ENCODE measurements at places on chromosomes 7 and 10.

DNA sequence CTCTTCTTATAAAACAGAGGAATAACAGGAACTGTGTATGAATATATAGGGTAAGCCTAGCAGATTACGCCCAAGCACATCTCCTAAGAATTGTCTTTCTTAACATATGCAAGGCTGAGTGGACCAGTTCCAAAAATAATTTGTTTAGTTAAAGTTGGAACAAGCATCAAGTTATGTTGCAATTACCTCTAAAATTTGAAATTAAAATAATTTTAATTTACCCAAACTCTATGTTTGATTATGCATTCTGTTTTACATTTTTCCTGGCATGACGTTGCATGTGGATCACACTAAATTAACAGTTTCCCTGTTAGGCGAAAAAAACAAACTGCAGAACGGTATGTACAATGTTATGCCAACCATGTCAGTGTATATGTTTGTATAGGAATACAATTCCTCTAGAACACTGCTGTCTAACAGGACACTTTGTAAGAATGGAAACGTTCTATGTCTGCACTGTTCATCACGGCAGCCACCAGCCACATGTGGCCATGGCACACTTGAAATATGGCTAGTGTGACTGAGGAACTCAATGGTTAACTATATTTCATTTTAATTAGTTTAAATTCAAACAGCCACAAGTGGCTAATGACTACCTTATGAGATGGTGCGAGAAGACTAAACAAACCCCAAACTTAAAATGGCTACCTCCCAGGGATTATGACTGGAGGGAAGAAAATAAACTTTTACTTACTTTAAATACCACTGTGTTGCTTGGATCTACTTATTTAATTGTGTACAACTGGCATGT, 281.1 kb upstream of the KLF14 start:
- DNase-seq: no peak

DNA sequence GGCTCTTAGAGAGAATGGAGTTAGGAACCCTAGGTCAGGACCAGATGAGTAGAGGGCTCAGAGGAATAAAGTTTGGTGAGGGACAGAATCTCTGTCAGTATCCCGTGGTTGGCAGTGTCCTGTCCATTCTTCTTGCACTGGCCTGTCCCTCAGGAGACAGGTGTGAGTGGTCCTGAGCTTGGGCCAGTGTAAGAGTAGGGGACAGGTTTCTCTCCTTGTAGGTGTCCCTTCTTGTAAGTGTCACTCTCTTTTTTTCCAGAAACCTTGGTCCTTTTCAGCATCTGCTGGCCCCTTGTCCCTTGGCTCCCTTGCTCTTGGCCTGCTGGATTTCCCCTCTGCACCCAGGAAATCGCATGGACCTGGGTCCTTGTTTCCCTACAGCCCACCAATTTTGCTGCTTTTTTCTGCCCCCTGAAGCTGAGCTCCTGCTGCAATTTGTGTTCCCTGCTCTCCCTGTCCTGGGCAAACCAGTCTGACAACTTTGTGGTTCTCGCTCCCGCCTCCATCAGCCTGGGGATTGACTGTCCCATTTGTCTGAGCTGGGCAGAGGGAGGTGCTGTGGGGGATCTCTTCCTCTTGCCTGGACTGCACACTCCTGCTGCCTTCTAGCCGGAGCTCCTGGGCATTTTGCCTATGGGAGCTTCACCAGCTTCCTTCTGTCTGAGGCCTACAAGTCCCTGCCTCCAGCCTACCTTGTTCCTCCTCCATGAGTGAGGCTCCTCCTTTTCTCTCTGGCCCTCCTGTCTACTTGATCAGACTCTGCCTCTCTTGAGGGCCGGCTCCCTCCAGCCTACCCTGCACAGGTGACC, 6.5 kb downstream of the TSPAN14 start:
- no peak for DNase-seq

DNA sequence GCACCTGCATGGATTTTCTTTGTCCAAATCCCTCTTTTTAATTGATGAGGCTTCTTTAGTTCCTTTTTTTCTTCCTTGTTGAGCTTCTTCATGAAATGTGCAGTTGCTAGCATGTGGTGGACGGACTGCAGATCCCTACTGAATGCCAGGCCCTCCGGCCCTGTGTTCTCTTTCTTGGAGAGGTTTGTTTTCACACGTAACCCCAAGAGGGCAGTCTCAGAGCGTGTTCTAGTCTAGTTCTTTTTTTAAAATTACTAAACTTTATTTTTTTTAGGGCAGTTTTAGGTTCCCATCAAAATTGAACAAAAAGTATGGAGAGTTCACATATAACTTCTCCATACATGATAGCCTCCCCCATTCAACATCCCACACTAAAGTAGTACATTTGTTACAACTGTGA, 190.0 kb downstream of the CFTR start:
- DNase-seq: no peak

- DNase-seq: no peak
Observed at GRCh38 chr7:45681596-45682357, 107.6 kb downstream of the ADCY1 start.

DNA sequence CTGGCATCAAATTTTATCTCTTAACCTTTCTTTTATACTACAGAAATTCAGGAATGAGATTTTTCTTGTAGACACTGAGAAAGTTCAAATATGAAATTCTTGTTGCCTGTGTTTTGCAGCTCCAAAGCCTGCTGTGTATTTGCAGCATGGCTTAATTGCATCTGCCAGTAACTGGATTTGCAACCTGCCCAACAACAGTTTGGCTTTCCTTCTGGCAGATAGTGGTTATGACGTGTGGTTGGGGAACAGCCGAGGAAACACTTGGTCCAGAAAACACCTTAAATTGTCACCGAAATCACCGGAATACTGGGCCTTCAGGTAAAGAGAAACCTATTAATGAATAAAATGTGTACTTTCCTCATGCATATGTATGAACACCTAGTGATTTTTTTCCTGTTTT, 24.8 kb downstream of the LIPK start:
- DNase-seq: no peak

GRCh38 chr10:34711500-34711899, 103.6 kb downstream of the PARD3 start:
- no peak for DNase-seq

- no peak for DNase-seq
Observed at GRCh38 chr7:94250124-94250523, 144.6 kb upstream of the COL1A2 start.

DNA sequence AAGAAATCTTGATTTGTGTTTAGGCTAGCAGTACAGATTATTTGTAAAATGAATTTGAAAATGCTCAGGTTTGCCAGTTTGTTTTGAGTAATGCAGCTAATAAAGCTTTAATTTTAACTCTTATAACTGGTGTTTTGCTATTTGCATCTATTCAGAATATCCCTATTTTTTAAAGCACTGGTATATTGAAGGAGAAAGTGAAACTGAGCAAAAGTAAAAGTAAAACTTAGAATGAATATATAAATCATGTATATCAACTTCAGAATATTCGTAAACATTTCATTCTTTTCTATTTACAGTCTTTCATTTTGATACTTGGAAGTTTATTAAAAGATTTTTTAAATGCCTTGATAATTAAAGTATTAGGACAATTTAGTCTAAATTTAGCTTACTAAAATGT, 26.2 kb downstream of the TASOR2 start:
- DNase-seq: no peak

DNA sequence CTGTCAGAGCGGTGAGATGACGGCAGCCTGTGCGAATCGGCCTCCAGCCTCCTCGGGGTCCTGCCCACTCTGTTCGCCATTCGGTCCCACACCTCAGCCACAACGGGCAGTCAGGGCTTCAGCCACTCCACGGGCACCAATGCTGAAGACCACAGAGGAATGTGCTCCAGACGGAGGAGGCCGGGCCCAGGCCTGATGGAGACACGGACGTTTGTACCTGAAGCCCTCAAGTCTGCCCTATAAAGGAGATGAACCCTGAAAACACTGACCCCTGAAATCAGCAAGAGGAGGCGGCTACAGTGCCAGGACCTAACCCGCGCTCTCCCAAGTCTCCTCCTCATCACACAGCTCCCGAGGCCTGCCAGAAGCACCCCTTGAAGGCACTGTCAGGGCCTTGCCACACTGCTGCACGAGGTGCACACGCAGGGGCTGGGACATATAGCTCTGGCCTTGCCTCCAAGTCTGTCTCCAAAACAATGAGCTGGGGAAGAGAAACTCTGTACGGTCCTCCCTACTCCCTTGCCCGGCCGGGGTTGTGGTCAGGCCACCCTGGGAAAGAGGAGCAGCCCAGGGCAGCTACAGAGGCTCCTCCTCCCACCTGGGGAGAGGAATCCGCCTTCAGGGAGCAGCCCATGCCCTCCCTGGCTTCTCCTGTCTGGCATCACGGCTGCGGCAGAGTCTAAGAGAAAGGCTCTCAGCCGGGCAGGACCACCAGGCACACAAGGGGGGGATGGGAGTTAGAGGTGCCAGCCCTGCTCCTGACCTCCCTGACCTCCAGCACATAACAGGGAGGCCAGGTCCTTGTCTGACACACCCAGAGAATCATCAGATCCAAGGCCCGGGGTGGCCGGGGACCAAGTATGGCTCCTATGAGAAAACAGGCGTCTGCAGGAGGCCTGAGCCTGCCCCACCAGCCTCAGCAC, 310.1 kb downstream of the PTPRN2 start:
- DNase-seq: no peak

DNA sequence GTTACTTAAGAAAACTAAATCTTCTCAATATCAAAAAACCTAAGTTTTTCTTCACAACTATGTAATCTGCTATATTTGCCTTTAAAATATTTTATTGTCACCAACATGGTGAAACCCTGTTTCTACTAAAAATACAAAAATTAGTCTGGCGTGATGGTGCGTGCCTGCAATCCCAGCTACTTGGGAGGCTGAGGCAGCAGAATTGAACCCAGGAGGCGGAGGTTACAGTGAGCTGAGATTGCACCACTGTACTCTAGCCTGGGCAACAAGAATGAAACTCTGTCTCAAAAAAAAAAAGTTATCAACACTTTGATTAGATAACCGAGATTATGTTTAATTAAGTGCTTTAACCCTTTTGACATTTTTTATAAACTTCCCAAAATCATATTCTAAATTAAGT, 28.3 kb upstream of the CLDN4 start:
- no peak for DNase-seq

DNA sequence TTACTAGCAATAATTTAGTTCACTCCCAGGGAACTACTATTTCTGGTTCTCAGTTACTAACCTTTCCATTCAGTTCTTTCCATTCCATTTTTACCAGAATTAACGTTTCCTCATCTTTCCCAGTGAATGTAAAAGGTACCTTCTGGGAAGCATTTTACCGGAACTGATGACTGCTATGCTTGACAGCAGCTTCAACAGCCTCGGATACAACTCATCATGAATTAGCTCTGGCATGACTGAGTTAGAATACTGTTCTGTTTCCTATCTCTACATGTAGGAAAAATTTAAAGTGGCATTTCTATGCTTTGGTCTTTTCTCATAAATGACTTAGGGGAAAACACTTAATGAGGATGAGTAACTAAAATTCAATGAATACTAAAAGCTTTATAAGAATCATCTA, 18.6 kb downstream of the TAS2R41 start:
- no peak for DNase-seq

DNA sequence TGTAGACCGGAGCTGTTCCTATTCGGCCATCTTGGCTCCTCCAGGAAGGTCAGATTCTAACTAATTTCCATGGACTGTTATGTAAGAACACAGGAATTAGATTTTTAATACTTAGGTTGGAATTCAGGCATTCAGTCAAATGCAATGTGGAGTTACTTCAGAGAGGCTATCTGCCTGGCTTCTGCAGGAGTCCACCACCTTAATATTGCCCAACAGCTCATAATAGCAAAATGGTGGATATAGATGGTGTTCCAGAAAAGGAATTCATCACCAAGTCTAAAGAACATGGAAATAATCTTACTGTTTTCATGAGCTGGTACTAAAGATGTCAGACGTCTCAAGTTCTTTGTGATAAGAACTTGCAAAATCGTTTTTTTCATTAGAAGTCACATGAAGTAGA, 39.5 kb downstream of the CRHR2 start:
- DNase-seq: no peak

DNA sequence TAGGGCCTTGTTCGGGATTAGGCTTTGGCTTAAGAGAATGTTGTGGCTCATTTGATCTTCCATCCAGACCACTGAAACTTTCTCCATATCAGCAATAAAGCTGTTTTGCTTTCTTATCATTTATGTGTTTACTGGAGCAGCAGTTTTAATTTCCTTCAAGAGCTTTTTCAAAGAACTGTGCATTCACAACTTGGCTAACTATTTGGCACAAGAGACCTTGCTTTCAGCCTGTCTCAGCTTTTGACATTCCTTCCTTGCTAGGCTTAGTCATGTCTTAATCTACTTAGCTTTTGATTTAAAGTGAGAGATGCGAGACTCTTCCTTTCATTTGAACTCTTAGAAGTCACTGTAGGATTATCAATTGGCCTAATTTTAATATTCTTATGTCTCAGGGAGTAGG, 19.1 kb upstream of the AKR1B1 start:
- DNase-seq: no peak

DNA sequence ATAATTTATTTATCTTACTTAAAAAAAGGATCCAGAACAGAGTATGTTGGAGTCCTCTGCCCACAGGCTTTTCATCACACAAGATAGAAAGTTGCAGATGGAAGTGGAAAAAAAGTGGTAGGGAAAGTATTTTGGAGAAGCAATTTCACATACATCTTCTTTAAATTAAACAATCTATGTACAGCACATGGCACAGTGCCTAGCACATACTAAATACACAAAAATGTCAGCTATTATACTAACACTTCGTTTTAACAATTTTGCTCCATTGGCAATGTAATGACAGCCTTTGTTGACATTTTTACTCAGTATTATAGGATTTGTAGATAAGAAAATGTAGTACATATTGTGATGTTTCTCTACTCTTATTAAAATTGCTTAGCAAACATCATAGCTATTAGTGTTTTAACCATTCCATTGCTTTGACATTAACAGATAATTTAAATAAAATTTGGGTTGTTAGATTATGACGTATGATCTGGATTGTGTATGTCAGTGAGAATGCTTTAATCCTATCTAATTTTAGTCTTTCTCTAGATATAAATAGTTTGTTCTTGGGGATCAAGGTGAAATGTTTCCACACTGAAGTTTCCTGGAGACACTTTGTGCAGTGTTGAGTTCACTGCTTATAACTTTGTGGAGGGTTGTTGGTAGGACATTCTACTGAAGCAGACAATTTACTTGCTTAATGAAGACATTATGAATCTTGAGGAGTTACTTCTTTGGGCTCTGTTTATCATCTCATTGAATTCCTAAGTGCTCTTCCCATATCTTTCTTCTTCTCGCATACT, 202.8 kb upstream of the DKK1 start:
- no peak for DNase-seq

DNA sequence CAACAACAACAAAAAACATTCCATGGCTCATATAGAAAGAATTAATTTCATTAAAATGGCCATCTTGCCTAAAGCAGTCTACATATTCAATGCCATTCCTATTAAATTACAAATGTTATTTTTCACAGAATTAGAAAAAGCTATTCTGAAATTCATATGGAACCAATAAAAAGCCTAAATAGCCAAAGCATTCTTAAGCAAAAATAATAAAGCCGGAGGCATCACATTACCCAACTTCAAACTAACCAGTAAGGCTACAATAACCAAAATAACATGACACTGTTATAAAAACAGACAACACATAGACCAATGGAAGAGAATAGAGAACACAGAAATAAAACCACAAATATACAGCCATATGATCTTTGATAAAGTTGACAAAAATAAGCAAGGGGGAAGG, 330.4 kb downstream of the KIF20B start:
- DNase-seq: no peak

- no peak for DNase-seq
Observed at GRCh38 chr7:101550641-101551541, 78.2 kb downstream of the MYL10 start.

All from activated T-helper 9 cell treated with anti-CD3 and anti-CD28 coated beads, Interleukin-2, amount 50 U/mL, for 16 hours (primary cell).